ENCODE measurements at places on chromosomes 3 and 15.

DNA sequence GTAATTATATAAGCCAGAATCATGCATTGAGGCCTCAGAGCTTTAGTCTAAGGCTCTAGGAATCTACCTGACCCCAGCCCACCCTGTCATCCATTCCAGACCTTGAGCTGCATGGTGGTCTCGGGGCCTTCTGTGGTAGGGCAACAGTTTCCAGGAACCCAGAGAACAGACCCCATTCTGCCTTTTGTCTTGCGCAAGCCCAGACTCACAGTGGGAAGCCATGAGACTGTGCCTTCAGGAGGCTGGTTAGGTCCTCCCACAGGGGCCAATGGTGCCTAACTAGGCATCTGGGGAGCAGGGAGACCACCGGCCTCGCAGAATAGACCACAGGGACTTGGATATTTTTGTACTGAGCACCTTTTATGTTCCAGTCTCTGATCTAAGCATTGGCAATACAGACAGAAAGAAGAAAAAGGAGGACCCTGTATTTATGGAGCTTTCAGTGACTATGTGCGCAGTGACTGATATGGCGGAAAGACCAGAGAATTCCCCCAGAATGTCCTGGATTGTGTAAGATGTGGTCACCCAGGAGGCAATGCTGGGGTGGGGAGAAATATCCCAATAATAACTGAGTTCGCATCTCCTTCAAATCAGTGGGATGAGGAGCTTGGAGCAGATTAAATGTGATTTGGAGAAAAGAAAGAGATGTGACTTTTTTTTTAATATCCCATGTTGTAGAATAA lies 40.1 kb downstream of the MCF2L2 start:
- DNase-seq, result no peak

DNA sequence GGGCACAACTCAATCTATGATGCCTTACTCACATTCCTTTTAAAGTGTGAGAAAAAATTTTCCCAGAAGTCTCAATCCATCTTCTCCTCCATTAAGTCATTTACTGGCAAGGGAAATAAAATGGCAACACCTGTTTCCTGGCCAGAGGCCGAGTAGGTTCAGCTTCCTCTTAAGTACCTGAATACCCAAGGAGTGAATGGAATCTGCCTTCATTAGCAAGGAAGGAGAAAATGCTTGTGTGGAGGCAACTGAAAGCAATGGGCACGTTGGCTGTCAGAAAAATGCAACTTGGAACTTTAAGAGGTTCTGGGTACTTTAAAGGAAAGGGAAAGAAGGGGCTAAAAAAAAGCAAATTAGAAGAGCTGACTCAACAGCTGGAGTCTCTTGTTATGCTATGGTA lies 423.6 kb upstream of the ARL6 start:
- DNase-seq, result no peak

DNA sequence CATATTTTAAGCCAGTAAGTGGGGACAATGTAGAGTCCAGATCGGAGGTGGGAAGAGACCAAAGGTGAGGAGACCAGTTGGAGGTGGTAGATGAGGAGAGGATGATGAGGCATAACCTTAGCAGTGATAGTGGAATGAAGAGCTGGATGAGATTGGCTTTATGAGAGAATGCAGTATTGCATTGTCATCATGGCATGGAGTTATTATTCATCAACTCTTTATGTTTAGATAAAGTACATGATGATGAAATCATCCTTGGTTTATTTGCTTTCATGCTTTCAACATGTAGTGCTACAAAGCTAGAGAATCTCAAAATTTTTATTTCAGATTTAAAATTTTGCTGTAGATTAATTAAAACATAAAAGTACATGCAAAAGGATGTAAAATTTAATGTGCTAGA lies 64.0 kb downstream of the PPM1L start:
- no peak for DNase-seq

GRCh38 chr3:195352895-195353488 lies 82.0 kb upstream of the XXYLT1 start:
- DNase-seq, result no peak

- no peak for DNase-seq
Observed at GRCh38 chr3:42176242-42177034, 85.3 kb downstream of the TRAK1 start.

DNA sequence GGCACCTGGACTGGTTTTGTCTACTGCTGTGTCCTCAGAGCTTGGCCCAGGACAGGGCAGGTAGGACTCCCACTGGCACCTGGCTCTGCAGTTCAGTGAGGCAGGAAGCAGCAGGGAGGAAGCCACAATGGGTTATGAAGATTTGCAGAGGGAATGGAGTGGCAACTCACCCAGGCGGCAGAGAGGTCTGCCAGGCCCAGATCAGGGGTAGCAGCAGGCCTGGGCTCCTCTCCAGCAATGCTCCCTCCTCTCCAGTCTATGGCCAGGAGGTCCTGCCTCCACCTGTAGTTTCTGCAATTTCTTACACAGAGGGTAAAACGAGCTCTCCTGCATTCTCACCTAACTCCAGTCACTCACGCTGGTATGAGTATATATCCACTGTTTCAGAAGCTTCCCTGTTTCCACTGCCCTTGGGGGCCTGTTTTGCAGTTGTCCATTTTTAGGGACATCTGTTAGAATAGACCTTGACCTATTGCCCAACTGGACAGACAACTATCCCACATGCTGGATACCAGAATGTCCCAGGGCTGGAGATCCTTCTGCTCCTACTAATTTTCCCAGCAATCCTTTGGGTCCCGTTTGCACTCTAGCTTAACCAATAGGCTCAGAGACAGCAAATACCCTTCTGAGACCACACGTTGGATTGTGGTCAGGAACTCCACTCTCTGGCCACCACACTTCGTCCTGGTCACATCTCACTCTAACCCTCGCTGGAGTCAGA lies 35.2 kb downstream of the HMCES start:
- DNase-seq, result no peak

DNA sequence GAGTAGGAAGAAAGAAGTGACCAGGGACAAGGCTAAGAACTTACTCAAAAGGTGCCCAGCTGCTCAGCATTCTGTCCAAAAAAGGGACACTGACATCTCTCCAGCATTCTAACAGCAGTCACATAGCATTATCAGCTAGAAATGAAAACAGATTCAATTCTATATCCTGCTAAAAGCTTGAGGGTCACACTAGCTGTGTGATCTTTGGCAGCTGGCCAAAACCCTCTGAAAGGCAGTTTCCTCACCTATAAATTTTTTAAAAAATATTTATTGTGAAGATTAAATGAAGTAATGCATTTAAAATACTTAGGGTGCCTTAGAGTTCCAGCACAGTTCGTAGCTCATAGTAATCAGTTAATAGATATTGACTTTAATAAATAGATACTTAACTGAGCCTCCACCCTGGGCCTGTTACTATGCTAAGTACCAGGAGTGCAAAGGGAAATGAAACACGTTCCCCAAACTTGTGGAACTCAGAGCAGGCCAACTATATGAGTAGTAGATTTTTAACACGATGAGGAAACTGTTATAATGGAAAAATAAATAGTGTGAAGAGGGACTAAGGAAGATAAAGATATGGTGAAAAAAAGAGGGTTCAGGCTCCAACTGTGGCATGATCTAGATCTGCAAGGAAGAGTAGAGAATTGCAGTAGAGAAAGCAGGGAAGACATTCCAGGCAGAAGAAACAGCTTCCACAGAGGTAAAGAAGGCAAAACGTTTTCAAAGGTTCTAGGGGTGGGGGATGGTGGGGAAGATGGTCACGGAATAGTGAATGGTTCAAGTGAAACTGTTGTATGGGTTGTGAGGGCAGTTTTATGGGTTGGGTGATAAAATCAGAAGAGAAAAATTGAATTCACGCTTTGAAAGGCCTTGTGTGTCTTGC lies 11.4 kb downstream of the CD86 start:
- DNase-seq, result no peak

DNA sequence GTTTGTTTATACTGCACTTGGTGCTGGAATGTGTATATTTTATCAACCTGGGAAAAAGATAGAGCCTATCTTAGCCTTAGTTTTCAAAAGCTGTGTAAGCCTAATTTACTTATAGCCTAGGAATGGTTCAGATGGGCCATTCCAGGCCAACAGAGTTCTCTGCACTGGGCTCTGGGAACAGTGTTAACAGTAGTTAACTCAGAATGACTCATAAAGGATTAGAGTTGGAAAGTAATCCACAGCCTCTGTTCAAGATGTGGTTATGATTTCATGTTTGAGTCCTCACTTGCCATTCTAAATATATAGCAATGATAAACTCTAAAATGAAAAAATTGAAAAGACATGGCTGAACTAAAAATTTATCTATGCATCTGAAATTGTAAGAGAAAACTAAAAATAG lies 22.6 kb upstream of the PEX5L start:
- DNase-seq, result no peak

DNA sequence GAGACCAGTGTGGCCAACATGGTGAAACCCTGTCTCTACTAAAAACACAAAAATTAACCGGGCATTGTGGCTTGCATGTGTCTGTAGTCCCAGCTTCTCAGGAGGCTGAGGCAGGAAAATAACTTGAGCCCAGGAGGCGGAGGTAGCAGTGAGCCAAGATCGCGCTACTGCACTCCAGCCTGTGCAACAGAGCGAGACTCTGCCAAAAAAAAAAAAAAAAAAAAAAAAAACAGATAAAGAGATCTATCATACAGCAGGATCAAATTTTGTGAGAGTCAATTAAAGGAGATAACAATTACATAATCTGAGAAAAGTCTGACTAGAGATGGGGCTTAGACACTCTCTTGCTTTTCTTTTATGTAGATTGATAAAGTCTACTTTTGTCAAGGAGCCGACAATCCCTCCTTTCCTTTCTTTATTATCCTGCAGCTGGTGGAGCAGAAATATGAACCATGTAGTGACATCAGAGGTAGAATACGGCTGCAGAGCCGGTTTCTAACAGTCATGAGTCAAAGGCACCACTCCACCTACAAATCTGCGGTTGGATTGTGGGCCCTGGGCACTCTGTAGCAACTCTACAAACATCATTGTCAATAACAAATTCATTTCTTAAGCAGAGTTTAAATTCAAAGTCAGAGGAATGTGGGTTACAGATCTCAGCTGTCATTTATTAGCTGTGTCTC lies 9.0 kb downstream of the C2CD4A start:
- DNase-seq, result no peak

- no peak for DNase-seq
Observed at GRCh38 chr15:63998489-63998888, 47.8 kb downstream of the DAPK2 start.

DNA sequence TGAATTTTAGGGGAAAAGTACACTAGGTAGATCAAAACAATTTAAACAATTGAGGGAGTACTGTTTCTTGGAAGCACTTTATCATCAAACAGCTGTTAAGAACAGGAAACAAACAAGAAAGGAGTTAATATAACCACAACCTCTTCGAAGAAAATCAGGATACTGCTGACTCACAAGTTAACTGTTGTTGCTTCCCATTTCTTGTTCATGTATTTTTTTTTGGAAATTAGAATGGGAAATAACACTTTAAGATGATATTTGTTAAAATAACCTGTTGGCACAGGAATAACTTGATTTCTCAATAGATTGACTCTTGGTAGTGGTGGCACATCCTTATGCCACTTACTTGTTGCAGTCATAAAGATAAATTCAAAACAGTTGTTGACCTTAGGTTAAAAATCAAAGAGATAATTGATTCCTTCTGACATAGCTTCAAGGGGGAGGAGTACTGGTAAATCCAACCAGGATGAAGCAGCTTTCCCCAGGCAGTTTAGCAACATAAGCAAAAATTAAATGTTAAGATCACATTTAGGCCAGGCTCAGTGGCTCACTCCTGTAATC lies 3.3 kb downstream of the BNIP2 start:
- no peak for DNase-seq

DNA sequence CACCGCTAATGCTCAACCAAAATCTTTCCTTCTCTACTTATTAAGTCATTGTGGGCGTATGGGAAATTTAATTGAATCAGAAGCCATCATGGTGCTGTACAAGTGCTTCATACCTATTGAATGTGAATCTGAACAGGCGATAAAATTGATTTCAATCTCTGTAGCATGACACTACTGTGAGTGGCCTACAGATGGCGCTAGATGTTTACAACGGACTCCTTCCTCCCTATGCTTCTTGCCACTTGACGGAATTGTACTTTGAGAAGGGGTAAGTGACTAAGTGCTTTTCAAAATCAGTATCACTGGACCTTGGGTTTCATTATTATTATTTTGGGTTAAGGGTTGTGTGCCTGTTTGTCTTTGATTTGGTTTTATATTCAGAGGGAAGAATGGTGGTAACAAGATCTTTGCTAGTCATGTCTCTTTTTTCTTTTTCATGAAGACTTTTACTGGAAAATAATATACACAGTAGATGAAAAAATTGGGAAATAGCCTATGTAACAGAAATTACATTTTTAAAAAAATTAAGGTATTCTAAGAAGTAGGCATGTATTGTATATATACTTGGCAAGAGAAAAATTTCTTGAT lies 35.4 kb downstream of the ACP3 start:
- DNase-seq, result peak; percentile 19

DNA sequence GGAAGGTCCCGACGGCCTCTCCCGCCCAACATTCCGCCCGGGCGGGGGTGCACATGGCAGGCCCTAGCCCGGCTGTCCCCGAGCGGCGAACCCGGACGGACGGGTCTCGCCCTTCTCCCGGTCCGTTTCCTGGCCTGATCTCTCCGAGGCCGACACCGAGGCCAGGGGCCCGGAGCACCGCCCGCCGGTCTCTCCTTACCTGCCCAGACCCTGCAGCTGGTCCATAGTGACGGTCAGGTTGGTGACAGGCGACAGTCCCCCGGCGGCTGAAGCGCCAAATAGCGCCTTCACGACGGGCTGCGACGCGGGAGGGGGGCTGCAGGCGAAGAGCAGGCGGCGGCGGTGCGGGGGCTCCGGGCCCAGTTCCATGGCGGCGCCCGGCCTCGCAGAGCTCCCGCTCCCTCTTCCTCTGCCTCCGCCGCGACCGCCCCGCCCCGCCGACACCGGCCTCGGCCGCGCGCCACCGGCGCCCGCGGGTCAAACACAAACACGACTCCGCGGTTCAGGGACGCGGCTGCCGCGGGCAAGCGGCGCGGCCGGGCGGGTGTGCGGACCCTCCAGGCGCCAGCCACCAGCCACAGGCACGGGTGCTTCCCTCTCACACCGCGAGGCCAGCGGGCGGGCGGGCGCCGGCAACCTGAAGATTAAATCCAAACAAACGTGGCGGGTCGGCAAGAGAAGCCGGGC lies 495 bp downstream of the CDC25A start:
- no peak for DNase-seq

GRCh38 chr3:127483005-127483641 lies 107.4 kb downstream of the TPRA1 start:
- no peak for DNase-seq

DNA sequence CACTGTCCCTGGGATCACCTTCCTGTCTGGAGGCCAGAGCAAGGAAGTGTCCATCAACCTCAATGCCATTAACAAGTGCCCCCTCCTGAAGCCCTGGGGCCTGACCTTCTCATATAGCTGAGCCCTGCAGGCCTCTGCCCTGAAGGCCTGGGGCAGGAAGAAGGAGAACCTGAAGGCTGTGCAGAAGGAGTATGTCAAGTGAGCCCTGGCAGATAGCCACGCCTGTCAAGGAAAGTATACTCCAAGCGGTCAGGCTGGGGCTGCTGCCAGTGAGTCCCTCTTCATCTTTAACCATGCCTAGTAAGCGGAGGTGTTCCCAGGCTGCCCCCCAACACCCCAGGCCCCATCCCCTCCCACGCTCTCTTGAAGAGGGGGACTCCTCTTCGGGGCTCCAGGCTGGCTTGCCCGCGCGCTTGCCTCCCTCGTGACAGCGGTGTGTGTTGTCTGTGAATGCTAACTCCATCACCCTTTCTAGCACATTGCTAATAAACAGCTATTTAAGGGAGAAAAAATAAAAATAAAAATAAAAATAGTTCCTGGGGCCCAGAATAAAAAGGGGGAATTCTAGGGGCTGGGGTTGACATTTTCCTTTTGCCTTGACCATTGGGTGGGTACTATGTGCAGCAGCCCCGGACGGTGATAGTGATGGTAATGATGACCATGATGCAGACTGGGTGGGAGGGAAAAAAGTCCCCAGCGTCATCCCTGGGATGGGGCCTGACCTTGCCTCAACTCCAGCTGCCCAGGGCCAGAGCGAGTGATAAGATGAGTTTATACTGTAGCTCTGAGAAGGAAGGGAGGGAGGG lies 3.3 kb upstream of the ALAS1 start:
- DNase-seq, result no peak
